GM12878 (cell line): ENCODE measurements at places on chromosomes 16 and 17. TPM values are rescaled to one million over a fixed set of nuclear protein-coding genes. Genes with fewer than 3 reads are reported as not detected.
A peak's percentile ranks its signal among the peaks of the same experiment; 100 is the strongest.

Gene QPRT
- total RNA-seq, result 34.8 and 35.7 TPM in 2 replicates

Gene PRCD
- total RNA-seq, result 0.37 and 0.95 TPM in 2 replicates

Gene SLC13A2
- 0.13 TPM in 2 replicates for total RNA-seq

Gene HOXB13
- 0.05 TPM in 2 replicates for total RNA-seq

Gene CORO6
- total RNA-seq, result 3.2 and 3.7 TPM in 2 replicates

Gene NOG
- total RNA-seq, result 0.10 TPM in 1 of 2 replicates, not detected in the other

DNA sequence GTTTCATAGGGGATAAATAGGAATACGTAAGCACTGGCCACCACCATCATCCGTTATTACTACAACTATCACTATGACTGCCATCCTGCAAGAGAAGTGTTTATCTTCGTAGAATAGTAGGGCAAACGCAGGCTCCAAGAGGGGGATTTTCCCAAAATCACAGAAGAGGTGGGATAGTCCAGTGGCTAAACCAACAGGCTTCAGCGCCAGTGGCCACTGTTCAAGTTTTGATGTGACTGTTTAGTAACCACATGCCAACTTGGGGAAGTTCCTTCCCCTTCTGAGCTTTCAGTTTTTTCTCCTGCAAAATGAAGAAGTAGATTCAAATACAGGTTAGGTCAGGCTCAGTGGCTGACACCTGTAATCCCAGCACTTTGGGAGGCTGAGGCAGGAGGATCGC, 60.7 kb upstream of the GRIN2A start:
- peak; percentile 53 for DNase-seq

DNA sequence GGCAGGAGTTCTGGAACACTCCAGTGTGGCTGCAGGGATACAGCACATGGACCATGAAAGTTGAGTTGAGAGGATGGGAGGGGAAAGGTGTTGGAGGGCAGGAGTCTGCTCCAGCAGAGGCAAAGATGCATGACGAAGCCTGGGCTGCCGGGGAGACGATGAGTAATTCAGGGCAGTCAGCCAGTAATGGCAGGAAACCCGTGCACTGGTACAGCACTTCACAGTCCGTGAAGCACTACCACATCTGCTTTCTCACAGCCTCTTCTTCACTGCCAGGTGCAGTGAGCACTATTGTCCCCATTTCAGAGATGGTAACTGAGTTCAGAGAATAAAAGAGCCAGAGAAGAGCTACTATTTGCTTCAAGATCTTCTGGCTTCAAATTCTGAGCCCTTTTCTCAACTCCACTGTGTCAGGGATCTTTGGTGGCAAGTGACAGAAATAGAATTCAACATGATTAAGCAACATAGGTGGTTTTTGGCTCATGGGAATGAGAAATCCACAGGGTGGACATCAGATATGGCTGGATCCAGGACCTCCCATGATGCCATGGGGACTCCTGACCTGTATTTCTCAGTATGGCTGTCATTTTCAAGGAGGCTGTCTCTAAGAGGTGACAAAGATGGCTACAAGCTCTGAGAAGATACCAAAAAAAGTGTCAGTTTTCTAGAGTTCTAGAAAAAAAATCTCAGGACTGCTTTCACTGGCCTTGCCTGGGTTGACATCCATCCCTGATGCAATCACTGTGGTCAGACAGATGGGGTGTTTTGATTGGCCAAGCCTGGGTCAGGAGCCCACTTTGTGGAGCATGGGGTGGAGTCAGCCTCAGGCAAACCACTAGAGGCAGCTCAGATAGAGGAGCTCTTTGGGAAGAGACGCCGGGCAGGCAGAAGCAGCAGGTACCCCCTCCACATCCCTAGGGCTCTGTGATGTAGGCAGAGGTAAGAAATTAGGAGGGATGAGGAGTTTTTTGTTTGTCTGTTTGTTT, 24.7 kb downstream of the IL21R start:
- peak; percentile 93 for DNase-seq

- DNase-seq, result no peak
Observed at GRCh38 chr16:89402962-89403361, 87.4 kb downstream of the ANKRD11 start.

DNA sequence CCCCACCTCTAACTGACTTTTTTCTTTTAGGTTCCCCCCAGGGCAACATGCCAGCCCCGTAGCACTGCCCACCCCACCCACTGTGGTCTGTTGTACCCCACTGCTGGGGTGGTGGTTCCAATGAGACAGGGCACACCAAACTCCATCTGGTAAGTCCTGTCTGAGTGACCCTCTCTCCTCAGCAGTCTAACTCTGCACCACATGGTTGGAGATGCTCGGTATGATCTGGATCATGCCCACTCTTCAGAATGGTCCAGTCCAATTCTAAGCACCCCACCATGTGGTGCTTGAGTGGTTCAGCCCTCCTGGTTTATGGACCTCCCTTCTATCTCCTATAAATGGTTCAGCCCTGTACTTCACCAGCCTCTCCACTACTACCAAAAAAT, 5.9 kb downstream of the KDM6B start:
- no peak for DNase-seq

GRCh38 chr17:57338257-57338914, 82.1 kb downstream of the MSI2 start:
- peak; percentile 64 for DNase-seq

- DNase-seq, result no peak
Observed at GRCh38 chr16:69848637-69849545, 86.8 kb downstream of the WWP2 start.

DNA sequence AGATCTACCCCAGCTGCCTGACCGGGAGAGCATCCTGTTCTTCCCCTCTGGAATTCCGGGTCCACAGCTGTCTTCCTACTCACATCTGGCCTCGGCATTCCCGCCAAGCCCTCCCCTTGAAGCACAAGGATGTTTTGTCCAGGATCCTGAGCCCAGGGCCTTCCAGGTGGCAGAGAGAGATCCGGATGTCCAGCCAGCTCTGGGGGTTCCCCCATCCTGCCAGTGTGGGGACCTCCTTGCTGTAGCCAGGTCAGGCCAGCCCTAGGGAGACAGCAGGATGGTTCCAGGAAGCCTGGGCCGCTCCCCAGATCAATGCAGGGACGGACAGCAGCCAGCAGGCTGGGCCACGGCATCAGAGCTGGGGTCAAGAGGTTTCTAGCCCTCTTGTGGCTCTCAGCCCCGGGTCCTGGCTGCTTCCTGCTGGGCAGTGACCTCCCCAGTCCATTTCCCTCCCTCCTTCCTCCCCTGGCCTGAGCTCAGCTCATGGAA, 55.3 kb downstream of the SOCS3 start:
- no peak for DNase-seq

GRCh38 chr16:61957075-61957855, 79.0 kb downstream of the CDH8 start:
- no peak for DNase-seq
